ENCODE measurements at places on chromosomes 5 and 9.

DNA sequence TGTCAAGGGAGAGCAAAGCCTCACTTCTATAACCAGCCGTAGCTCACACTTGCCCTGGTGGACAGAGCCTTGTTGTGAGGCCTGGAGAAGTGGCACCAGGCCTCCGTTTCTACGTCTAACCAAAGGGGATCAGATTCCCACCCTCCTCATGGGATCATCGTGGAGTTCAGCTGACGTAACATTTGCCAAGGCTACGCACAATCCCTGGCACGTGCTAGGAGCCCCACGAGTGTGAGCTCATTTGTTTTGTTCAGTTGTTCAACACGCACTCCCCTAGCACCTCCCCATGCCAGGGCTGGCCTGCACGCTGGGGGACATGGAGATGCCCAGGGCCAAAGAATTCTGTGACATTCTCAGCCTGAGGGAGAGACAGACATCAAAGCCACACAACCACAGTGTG is 23.1 kb downstream of the ADGRD2 start:
- DNase-seq = no peak

DNA sequence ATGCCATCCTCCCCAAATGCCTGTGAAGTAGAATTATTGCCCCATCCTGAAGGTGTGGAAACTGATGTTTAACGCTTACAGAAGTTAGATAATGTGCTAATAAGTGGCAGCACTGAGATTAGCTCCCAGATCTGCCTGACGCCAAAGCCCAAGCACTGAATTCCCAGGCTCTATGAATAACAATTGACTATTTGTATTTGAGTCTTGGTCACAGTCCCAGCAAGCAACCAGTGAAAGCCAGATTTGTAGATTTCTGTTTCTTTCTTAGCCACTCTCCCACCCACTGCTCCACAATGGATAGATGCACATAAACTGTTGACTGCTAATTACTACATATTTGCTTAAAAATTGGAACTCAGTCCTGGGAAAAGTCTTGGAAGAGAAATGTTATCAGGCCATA is 34.4 kb downstream of the FAM240B start:
- no peak for DNase-seq

- no peak for DNase-seq
These were observed 698.1 kb downstream of the DTWD2 start for GRCh38 chr5:118290204-118290603.

DNA sequence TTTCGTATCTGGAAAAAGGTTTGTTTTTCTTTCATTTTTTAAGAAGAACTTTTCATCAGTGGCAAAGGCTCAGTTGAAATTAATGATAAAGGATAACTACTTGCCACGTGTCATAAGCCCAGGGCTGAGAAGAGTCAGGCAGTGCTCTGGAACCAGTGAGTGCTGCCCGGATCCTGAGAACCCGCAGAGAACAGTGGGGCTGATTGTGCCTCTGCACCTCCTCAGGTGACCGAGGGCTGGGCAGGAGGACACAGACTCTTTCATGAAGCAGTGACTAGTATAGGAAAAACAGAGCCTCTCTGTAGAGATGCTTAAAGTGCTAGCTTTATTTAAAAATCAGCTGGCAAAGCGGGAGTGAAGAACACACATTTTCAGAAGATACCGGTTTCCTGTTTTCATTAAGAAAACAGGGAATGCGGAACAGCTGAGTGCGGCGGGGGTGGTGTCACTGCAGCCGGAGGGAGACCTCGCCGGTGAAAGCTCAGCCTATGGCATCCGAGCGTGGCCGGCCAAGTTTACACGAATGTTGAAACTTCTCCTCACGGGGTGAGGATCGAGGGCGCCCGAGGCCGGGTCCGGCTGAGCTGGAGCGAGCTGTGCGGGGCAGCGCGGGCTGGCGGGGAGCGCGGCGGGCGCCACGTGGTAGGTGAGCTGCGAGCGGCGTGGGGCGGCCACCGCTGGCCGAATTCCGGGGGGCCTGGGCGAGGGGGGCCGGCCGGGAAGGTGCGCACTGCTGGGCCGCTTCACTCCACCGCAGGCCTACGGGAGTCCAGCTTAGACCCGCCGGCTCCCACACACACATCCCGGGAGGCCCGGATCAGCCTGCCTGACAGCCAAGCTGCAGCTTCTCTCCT is 134.7 kb upstream of the DMRT1 start:
- DNase-seq = peak; percentile 29

DNA sequence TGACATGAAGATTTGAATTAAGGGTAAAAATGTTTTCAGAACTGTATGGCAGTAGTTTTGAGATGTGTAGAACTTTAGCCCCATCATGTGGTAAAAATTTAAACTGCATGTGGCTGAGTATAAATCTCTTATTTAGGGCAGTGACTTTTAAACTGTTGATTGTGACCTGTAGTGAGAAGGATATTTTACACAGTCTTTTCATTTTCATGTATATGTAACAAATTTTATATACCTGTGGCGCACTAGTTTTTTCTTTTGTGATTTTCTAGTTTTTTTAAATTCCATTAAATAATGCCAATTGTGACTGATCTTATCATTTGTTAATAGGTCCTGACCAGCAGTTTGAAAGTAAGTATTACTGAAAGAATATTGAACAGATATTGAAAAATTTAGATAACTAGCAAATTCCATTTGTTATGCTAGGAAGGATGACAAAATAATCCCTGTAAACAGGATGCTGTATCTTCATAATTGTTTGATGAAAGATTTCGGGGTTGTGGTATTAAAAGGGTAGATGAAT is 47.2 kb downstream of the GPBP1 start:
- peak; percentile 49 for DNase-seq

- DNase-seq = no peak
These were observed 185.3 kb downstream of the MAPKAP1 start for GRCh38 chr9:125521462-125522327.

GRCh38 chr9:107761307-107761706 is 271.7 kb upstream of the KLF4 start:
- DNase-seq = no peak

DNA sequence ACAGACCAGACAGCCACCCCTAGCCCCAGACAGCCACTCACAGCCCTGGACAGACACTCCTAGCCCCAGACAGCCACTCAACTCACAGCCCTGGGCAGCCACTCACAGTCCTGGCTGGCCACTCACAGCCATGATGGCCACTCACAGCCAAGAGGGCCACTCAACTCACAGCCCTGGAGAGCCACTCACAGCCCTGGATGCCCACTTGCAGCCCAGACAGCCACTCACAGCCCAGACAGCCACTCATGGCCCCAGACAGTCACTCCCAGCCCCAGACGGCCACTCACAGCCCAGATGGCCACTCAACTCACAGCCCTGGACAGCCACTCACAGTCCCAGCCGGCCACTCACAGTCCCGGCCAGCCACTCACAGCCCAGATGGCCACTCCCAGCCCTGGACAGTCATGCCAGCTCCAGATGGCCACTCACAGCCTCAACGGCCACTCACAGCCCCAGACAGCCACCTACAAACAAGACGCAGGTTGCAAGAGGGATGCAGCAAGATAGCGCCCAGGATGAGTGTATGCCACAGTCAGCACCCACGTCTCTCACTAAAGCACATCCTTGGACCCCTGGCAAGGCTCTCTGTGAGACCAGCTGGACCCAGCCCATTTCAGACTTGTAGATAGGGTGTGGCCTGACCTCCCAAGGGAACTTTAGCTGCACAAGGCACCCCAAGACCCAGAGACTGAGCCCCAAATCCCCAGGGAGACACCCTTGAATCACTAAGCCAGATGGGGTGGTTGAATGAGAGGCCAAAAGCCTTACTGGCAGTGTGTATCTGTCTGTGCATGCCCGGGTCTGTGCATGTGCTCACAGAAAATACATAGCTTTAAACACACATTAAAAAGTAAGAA is 22.4 kb downstream of the ZDHHC11B start:
- DNase-seq = peak; percentile 83

- DNase-seq = no peak
These were observed 174.1 kb downstream of the TLE4 start for GRCh38 chr9:79745752-79746336.
